ENCODE measurements at places on chromosomes 1 and 21.

DNA sequence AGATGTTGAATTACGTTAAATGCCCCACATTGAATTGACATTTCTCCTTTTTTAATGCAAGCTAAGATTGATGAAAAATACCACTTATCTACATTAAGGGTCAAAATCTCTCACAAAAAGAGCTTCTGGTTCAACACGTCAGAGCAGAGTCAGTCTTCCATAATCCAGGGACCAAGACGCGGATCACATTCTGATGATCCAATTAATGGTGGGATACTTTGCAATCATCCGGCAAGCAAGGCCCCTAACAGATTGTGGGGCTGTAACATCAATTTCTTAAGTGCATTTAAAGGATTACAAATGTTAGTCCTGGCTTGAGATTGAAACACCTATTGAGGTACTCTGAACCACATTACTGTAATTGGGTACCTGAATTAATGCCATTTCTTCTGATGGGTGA is 120.2 kb upstream of the ESRRG start:
- H3K4me1 ChIP-seq, result no peaks in the 10 kb centered on the region
- H3K36me3 ChIP-seq, result no peaks in the 10 kb centered on the region
- H3K4me3 ChIP-seq, result no peak overlapping the region
- H3K27ac ChIP-seq, result no peak overlapping the region
- no peaks in the 10 kb centered on the region for H3K27me3 ChIP-seq

DNA sequence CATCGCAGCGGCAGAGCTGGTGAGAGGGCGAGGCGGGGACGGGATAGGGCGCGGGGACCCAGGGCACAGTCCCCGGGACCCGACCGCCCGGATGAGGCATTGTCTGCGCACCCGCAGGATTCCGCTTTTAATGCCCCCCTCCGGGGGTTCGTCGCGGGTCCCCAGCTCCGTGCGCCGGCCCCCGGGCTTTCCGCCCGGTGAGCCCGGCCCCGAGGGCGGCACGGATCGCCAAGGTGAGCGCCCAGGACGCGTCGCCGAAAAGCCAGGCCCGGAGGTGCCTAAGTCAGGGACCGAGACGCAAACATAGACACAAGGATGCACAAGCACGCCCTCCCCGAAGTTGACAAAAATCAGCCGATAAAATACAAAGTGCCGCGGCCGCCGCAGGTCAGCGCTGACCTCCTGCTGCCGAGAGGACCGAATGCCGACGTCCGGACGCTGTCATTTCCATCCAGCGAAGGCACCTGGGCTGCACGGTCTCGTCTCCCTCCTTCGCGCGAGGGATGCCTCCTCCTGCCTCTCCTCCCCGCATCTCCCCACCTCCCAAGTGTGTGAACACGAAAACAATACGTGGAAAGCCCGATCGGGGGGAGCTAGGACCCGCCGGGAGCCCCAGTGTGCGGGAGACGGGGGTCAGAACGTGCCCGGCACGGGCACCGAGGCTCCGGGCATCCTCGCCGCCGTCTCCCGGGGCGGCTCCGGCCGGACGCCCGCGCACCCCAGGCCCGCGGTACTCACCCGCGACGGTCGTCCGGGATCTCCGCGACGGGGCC is 101.1 kb upstream of the SOD1 start:
- peak overlapping the region; percentile 62 for H3K4me3 ChIP-seq
- no peaks in the 10 kb centered on the region for H3K36me3 ChIP-seq
- peaks cover 16% of the 10 kb centered on the region for H3K27me3 ChIP-seq

GRCh38 chr1:44289530-44289929 is 65.5 kb downstream of the ERI3 start:
- DNase-seq, result no peak
- peaks cover 7% of the 10 kb centered on the region for H3K4me1 ChIP-seq
- H3K27me3 ChIP-seq, result no peaks in the 10 kb centered on the region

GRCh38 chr1:150249936-150250335 is 7.6 kb upstream of the CA14 start:
- no peaks in the 10 kb centered on the region for H3K36me3 ChIP-seq
- H3K27ac ChIP-seq, result no peak overlapping the region
- H3K27me3 ChIP-seq, result no peaks in the 10 kb centered on the region

DNA sequence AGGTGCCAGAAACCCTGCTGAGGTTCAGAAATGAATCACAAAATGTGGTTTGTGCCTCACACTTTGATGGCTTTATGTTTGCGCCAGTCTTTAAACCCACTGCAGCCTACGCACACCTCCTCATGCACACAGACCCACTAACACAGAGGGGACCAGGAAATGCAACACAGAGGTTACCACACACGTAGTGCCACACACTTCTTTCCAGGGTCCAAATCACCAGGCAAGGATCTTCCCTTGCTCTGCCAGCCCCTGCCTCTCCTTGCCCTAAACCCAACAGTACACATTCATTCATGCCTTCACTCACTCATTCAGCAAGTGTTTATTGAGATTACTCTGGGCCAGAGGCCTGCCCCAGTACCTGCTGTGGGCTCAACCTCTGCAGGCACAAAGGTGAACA is 17.5 kb downstream of the MAB21L3 start:
- H3K4me1 ChIP-seq, result no peaks in the 10 kb centered on the region
- H3K27me3 ChIP-seq, result peaks cover 10% of the 10 kb centered on the region
- no peak overlapping the region for H3K4me3 ChIP-seq
- no peak for DNase-seq

- H3K4me1 ChIP-seq, result no peaks in the 10 kb centered on the region
- H3K27me3 ChIP-seq, result no peaks in the 10 kb centered on the region
- H3K4me3 ChIP-seq, result no peak overlapping the region
- no peaks in the 10 kb centered on the region for H3K36me3 ChIP-seq
- no peak overlapping the region for H3K27ac ChIP-seq
Observed at GRCh38 chr1:82048596-82048995, 247.9 kb downstream of the ADGRL2 start.

DNA sequence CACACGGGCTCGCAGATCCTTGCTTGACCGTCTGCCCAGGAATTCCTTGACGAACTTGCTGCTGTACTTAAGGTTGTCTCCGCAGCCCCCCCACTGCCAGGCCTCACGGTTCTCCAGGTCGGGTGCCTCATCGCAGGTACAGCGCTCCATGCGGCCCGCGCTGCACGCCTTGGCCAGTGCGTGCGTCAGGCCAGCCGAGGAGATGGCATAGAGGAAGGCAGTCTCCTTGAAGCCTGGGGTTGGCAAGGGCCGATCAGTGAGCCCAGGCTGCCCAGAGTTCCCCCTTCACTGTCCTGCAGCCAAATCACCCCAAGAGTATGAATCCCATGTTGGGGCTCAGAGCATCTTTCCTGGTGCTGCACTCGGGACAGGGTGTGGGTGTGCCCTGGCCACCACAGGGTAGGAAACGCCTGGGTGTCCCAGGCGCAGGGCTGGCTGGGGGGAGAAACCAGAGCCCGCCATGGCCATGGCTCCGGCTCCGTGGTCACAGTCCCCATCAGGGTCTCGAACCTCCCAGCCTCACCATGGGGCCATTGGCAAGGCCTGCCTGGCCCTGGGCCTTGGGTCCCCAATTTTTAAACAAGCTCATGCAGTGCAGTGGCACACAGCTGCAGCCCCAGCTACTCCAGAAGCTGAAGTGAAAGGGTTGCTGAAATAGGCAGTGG is 23.4 kb downstream of the WNT9A start:
- H3K4me3 ChIP-seq, result no peak overlapping the region
- H3K27ac ChIP-seq, result no peak overlapping the region
- no peak for DNase-seq
- H3K4me1 ChIP-seq, result no peaks in the 10 kb centered on the region

- H3K36me3 ChIP-seq, result no peaks in the 10 kb centered on the region
- H3K27ac ChIP-seq, result no peak overlapping the region
- H3K4me1 ChIP-seq, result no peaks in the 10 kb centered on the region
- H3K27me3 ChIP-seq, result no peaks in the 10 kb centered on the region
Observed at GRCh38 chr1:234014208-234014607, 109.7 kb downstream of the SLC35F3 start.

DNA sequence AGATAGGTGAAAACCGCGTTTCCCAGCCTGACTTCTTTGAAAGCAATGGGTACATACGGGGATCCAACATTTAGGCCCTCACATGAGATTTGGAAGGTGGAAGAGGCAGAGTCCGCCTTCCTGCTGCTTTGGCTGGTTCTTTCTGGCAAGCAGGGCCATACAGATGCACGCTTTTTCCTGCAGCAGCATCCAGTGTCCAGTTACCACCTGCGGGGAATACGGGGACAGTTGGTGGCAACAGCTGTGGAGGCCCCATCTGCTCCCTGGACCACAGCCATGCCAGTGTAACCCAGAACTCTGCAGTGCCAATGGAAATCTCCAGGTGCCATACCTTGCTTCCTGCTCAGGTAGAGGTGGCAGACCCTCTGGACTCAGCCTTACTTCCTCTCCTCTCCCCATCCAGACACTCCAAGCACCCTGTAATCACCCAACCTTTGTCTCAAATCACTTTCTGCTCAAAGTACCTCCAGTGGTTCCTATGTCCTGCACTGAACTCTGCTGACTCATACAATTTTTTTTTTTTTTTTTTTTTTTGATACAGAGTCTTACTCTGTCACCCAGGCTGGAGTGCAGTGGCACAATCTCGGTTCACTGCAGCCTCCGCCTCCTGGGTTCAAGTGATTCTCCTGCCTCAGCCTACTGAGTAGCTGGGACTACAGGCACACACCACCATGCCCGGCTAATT is 68.3 kb downstream of the SLC16A1 start:
- DNase-seq, result no peak
- no peaks in the 10 kb centered on the region for H3K36me3 ChIP-seq
- H3K4me1 ChIP-seq, result peaks cover 11% of the 10 kb centered on the region
- H3K27me3 ChIP-seq, result no peaks in the 10 kb centered on the region

DNA sequence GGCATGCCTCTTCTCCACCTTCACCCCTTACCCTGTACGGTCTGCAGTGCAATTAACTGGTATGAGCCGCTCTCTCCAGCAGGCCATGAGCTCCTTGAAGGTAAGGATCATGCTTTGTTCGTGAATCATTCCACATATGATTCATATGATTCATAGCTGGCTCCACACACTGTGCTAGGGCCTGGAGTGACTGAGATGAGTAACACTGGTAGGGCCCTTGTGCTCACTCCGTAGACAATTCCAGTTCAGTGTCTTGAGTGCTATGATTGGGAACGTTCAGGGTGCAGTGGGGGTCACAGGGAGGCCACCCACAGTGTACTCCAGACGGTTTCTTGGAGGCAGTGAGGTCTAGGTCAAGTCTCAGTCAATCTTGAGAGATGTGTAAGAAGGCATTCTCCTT is 239.8 kb downstream of the LMX1A start:
- H3K27me3 ChIP-seq, result no peaks in the 10 kb centered on the region
- H3K4me3 ChIP-seq, result no peak overlapping the region
- no peak overlapping the region for H3K27ac ChIP-seq
- H3K36me3 ChIP-seq, result no peaks in the 10 kb centered on the region
- DNase-seq, result no peak
- H3K4me1 ChIP-seq, result peaks cover 11% of the 10 kb centered on the region

DNA sequence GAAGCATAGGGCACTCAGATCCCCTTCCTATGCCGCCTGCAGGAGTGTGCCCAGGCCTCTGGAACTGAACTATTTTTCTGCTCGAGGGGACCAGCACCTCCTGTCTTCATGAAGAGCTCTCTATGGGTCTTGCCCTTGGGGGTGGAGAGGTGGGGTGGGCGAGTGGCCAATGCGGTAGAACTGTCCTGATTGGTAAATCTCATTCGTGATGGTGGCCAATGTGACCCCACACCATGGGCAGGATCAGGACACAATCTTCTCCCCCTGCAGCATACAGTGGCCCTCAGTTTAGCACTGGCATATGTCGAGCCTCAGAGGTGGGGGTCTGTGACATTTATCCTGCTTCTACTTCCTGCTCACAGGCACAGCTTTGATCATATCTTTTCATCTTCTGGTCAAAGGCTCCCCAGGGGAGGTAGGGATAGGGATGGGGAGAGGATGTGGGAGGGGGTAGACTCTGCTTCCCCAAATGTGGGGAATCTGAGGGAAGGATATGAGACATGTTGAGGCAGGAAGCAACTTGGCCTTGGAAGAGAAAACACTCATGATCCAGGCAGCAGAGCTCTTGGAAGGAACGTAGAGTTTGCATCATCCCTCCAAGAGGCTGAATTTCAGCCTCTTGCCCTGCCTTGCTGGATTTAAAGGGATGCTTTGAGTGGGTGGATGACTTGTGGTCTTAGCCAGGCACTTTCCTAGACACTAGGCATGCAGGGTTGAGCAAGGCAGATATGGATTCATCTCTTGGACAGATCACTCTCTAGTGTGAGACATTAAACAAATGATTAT is 81.8 kb downstream of the LAMC2 start:
- no peak for DNase-seq
- H3K27ac ChIP-seq, result no peak overlapping the region
- H3K27me3 ChIP-seq, result no peaks in the 10 kb centered on the region
- peaks cover 3% of the 10 kb centered on the region for H3K4me1 ChIP-seq

DNA sequence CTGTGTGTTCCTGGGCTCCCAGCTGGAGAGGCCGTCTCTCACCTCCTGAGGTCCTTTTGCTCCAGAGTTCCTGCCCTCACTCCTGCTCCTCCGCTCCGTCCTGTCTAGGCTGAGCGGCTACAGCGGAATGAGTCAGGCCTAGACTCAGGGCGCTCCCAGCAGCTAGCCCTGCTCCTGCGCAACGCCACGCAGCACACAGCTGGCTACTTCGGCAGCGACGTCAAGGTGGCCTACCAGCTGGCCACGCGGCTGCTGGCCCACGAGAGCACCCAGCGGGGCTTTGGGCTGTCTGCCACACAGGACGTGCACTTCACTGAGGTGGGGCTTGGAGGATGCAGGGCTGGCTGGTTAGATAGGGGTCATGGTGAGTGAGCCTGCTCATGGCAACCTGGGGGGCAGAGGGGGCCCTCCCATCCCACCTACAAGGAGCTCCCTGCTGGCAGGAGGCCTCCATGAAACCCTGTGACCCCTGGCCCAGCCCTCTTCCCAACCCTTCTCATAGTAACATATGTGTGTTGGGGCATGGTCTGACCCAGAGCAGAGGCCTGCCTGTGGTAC is 15.1 kb downstream of the PSRC1 start:
- H3K27me3 ChIP-seq, result no peaks in the 10 kb centered on the region
- no peak overlapping the region for H3K27ac ChIP-seq
- H3K4me3 ChIP-seq, result no peak overlapping the region
- peaks cover 13% of the 10 kb centered on the region for H3K4me1 ChIP-seq
- H3K36me3 ChIP-seq, result no peaks in the 10 kb centered on the region

DNA sequence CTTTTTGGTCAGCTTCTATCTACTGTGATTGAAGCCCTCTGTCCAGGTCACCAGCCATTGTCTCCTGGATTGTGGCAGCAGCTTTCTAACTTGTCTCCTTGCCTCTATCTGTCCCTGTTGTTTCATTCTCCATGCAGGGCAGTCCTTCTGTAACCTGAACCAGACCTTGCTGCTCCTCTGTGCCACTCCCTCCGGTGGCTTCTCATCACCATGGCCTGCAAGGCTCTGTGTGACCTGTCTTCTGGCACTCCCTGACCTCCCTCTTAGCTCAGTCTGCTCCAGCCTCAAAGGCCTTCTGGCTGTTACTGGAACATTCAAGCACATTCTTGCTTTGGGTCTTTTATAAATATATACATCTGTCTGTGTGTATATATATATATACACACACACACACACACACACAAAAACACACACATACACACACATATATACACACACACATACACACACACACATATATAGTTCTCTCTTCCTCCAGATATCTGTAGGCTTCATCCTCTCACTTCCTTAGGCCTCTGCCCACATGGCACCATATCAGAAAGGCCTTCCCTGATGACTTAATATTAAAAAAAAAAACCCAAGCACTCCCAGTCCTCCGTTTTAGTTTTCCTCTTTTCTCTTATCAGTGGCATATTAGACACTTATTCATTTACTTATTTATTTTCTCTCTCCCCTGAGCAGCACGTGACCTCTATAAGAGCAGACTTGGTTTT is 21.2 kb upstream of the JUN start:
- H3K27me3 ChIP-seq, result no peaks in the 10 kb centered on the region
- no peak overlapping the region for H3K4me3 ChIP-seq
- H3K4me1 ChIP-seq, result no peaks in the 10 kb centered on the region
- no peak for DNase-seq
- H3K27ac ChIP-seq, result no peak overlapping the region
- no peaks in the 10 kb centered on the region for H3K36me3 ChIP-seq

All from stomach (tissue), 19 donors.